Choroid plexus epithelial cell (primary cell): ENCODE measurements at places on chromosomes 13 and 19.

DNA sequence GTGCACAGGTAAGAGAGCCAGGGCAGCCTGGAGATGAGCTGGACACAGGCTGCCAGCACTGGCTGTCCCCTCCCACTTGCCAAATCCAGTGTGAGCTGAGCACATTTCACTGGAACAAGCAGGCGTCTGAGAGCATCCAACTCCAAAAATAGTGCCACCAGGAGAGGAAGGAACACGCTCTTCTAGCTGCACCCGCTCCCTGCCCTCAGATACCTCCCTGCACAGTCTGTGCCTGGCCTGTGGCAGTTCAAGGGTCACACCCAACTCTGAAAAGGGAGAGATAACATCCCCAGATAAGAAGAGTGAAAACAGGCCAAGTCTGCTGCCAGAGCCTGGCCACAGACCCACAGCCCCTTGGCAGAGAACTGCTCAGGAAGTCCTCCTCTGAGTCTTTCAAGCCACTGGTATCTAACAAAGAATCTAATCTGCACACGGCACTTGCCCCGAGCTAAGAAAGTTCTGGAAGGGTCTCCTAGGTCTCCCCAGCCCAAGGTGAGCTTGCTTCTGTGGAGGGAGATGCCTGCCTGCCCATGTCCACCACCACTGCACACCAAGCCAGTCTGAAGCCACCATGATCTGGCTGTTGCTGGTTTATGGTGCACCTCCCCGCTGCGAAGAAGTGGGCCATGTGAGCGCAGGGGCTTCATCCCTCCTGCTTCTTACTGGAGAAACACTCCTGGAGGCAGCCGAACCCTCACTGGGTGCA, 14.7 kb downstream of the ELL start:
- DNase-seq: no peak

DNA sequence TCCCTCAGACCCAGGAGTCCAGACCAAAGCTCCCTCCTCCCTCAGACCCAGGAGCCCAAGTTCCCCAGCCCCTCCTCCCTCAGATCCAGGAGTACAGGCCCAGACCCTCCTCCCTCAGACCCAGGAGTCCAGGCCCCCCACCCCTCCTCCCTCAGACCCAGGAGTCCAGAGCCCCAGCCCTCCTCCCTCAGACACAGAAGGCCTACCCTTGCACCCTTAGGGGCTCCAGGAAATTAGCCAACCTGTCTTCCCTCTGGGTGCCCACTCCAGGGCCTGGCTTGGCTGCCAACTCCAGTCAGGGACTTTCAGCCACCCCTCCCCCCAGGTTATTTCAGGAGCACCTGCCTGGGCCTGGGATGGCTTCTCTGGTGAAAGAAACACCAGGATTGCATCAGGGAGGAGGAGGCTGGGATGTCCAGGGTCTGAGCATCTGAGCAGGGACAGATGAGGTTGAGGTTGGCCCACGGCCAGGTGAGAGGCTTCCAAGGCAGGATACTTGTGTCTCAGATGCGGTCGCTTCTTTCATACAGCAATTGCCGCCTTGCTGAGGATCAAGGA, at the start of gene FGF21:
Gene FGF21 (plus strand): TSS at position 441 of the 558 bp plus-strand sequence. CDS start 713 bp downstream, outside the sequence.
- DNase-seq: no peak

GRCh38 chr19:38107129-38107528, 116.9 kb downstream of the DPF1 start:
- DNase-seq: no peak

GRCh38 chr19:55080121-55080967, 4.7 kb downstream of the EPS8L1 start:
- DNase-seq: peak; percentile 67

DNA sequence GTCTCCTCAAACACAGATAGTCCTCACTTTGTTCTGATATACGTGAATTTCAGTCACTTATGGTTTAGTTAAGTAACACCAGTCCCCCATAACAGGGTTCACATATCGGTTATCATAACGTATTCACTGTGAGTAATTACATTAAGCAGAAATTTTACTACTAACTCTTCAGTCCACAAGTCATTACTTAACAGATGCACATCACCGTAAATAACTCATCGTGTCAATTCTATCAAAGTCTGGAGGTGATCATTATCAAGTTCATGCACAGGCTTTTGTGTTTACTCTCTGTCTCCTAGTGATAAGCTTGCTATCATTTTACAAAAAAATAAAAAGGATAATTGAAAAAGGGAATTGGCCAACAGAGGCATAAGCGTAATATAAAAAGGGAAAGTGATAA, 287.4 kb upstream of the ATXN8OS start:
- DNase-seq: no peak

DNA sequence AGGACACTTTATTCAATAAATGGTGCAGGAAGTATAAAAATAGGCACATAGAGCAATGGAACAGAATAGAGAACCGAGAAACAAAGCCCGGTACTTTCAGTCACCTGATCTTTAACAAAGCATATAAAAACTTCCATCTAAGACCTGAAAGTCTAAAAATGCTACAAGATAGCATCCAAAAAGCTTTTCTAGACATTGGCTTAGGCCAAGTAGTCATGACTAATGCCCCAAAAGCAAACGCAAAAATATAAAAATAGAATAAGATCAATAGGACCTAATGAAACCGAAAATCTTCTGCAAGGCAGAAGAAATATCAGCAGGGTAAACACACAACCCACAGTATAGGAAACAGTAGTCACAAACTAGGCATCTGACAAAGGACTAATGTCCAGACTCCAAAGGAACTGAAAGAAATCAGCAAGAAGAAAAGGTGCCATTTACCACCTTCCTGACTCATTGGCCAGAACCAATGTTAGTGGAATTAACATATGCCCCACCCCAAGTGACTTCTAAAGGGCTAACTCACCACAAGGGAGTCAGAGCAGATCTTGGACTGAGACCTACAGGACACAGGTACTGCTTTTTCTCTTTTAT, 40.8 kb upstream of the CEACAM21 start:
- DNase-seq: no peak

DNA sequence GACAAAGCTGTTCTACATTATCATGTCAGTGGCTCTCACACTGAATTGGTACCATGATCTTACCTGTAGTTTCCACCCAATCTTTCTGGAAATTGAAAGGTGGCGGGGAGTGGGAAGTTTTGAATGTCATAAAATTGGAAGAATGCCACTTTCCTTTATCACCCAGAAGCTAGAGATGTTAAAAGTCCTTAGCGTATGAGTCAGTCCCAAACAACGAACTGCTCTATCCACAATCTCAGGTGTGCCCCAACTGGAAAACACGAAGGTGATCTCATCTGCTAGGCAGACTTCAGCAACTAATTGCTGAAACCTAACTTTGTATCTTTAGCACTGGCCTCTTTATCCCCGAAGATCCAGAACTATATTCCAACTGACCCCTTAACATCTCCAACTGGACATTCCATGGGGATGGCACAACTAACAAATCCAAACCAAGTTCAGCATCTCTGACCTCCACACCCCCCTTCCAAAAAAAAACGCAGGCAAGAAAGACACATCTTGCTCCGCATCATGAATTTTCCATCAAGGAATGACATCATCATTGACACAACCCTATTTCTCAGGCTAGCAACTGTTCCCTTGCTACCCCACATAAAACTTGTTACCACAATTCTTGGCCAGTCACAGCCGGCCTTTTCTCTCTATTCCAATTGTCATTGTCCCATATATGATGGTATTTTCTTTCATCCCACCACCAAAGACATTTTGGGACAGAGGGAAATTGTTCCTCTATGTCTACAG, 175.4 kb downstream of the KLF12 start:
- no peak for DNase-seq

DNA sequence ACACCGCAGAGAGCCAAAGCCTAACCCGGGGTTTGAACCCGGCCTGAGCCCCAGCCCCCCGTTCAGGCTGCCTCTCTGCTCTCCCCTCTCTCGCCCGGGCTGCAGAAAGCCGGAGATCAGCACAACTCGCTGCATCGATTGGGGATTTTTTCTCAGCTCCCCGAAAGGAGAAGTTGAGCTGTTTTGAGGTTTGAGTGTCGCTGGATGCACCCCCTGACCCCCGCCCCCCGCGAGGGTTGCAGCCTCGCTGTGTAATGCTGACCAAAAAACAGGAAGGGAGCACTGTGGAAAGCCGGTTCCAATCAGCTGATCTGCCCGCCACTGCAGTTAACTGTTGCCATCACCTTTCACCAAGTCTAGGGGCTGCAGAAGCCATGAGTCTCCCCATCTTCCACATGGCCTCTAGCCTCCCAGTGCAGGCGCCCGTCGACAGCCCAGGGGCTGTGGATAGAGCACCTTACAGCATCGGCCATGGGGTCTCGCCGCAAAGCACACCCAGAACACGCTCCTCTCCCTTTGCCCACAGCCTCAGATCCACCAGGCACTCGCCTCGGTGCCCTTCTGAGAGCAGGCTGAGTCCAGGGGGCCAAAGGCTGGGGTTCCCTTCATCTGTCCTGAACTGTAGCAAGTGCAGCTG, 34.5 kb downstream of the MYO9B start:
- DNase-seq: no peak

- DNase-seq: peak; percentile 36
These were observed 4.4 kb downstream of the TRPM4 start for GRCh38 chr19:49161987-49162386.

GRCh38 chr13:37755349-37755748, 114.2 kb downstream of the TRPC4 start:
- no peak for DNase-seq

- DNase-seq: no peak
These were observed 68.0 kb upstream of the GPR183 start for GRCh38 chr13:99374994-99375737.

GRCh38 chr19:13881251-13881691, 4.3 kb downstream of the NANOS3 start:
- DNase-seq: peak; percentile 44

GRCh38 chr19:11269408-11269807, 7.1 kb upstream of the DOCK6 start:
- DNase-seq: peak; percentile 40

DNA sequence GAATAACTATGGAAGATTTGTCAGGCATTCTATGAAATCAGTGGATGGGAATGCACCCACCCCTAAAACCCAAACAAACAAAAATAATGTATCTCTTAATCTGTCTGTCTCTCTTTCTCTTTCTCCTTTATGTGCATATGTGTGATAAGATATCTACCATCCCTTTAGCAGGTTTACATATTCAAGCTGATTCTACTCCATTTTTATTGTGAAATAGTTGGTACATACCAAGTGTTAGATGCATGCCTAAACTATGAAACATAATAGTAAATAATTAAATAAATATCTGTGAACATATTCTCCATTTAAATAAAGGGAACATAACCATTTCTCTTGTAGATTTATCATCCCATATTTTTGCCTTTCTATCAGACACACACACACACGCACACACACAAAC, 121.8 kb upstream of the PCDH9 start:
- DNase-seq: peak; percentile 58

DNA sequence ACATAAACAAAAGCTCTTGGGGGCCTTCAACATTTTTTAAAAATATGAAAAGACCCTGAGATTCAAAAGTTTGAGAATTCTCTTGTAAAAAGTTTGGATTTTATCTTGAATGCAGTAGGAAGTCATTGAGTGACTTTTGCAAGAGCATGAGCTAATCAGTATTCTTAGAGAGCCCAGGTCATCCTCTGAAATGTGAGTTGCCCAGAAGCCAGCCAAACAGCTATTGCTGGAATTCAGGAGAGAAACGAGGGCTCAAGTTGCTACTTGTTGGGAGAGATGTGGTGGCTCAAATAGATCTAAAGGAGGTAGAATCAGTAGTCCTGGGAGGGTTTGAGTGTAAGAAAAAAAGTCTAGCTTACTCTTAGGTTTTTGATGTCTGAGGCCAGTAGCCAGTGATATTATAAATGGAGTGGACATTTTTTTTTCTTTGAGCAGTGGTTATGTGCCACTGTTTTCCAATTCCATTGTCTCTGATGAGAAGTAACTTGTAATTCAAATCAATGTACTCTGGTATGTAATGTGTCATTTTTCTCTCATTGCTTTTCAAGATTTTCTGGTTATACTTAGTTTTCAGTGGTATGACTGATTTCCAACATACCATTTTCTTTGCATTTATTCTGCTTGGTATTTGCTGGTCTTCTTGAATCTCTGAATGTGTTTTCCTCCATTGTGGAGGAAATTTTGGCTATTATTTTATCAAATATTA, 30.7 kb downstream of the LMO7 start:
- peak; percentile 79 for DNase-seq
